ENCODE measurements at places on chromosomes 12 and 14.

- DNase-seq: no peak
Measured at GRCh38 chr12:65808580-65808979, 15.7 kb upstream of the HMGA2 start.

GRCh38 chr12:3727877-3728632 is 24.9 kb downstream of the CRACR2A start:
- DNase-seq: peak; percentile 76

DNA sequence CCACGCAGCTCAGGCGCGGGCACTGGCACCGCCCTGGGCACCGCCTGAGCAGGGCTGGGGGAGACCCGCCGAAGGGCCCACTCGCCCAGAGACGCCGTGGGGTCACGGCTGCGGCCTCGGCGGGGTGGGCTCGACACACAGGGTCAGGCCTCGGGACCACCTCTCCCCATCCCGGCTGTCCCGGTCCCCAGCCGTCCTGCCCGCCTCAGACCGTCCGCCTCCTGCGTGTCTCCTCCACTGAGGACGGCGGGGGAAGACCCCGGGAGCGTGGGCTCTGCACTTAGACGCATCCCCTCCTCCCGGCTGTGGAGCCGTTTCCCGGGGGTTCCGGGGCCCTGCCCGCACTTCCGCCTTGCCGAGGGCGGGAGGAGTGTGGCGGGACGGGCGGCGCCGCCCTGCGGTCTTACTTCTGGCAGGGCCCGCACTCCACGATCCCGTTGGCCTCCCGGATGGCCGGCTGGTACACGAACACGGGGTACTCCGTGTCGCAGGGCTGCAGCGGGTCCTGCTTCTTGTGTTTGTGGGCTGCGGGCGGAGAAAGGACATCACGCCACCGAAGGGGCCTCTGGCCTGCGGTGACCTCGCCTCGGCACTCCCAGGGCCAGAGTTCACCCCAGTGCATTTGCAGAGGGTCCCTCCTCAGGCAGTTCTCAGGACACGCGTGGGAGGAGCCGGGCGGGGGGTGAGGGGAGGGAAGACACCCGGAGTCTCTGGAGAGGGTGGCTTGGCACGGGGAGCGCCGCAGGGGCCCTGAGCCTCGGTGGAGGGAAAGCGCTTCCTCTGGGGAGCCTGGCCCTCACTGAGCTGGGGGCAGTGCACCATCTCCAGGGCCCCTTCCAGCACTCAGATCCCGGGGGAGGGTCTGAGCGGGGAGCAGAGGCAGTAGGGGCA is 23.1 kb upstream of the LRTM2 start:
- peak; percentile 78 for DNase-seq

GRCh38 chr14:96158735-96159134 is 45.9 kb upstream of the BDKRB2 start:
- no peak for DNase-seq

DNA sequence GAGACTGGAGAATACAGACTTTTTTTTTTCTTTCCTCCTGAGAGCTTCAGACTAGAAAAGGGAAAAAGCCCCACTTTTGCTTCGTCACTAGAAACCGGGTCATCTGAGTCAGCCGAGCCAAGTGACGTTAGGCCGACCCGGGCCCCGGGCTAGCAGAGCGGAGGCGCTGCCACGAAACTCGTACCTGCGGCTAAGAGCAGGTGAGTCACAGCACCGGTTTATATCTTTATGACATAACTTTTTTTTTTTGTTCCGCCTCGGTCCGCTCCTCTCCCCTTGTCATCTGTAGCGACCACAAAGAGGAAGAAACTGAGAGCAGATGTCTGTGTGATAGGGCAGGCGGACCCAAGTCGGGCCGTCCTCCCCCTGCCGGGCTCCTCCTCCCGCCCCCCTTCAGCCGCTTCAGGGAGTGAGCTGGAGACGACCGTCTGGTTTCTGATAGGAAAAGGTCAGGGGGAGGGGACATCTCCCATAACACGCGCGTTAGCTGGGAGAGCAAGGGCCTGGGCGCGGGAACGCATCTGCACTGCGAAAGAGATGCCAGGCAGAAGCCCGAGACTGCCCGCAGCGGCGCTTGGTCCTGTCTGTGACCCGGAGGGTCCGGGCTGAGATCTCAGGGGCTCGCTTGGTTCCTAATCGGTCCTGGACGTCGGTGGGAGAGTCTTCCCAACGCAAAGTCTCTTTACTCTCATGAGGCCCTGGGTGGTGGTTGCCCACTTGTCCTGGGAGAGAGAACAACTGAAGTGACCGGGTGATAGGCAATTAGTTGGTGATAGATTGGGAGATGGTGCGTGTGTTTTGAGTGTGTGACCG is 586 bp downstream of the TTC6 start:
- DNase-seq: peak; percentile 53

DNA sequence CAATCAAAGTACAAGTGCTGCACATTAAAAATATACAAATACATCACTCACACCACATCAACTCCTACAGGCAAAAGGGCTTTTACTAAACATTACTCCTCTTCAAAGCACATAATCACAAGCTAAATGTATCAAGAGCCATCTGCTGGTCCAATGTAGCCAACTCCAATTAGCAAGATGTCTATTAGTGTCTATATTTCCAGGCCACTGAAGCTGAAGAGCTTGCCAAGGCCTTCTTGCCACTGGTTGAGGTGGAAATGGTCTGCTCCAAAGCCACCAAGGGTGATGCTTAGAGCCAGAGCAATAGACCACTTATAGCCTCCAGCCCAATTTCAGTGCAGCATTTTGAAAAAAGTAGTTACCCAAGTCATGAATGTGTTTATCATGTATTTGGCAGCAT is 54.4 kb downstream of the RASSF9 start:
- no peak for DNase-seq

GRCh38 chr12:128137140-128137539 is 129.8 kb upstream of the TMEM132C start:
- no peak for DNase-seq

DNA sequence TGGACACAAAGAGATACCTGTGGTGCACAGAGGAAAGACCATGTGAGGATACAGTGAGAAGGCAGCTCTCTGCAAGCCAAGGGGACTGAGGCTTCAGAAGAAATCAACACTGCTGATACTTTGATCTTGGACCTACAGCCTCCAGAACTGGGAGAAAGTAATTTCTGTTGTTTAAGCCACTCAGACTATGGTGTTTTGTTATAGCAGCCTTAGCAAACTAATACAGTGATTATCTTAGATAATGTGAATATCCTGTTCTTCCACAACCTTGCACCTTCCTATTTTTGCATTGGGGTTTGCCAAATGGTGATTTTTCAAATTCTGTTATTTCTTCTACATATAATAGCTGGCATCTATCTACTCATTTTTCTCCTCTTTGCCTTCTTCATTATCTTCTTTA is 8.2 kb upstream of the C14orf93 start:
- no peak for DNase-seq

DNA sequence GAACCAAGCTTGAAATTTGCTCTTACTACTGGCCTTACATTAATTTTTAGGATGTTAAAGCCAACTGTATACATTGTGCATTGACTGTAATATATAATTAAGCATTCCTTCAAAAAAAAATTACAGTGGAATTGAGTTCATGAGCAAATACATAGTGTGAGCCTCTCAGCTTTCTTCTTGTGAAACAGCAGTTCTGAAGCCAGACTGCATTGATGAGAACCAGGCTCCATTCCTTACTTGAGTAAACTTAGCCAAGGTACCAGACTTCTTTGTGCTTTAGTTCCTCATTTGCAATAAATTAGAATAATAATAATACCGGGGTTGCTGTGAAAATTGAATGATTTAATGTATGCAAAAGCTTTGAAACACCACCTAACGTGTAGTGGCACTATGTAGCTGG is 169.5 kb downstream of the ANO4 start:
- DNase-seq: no peak

DNA sequence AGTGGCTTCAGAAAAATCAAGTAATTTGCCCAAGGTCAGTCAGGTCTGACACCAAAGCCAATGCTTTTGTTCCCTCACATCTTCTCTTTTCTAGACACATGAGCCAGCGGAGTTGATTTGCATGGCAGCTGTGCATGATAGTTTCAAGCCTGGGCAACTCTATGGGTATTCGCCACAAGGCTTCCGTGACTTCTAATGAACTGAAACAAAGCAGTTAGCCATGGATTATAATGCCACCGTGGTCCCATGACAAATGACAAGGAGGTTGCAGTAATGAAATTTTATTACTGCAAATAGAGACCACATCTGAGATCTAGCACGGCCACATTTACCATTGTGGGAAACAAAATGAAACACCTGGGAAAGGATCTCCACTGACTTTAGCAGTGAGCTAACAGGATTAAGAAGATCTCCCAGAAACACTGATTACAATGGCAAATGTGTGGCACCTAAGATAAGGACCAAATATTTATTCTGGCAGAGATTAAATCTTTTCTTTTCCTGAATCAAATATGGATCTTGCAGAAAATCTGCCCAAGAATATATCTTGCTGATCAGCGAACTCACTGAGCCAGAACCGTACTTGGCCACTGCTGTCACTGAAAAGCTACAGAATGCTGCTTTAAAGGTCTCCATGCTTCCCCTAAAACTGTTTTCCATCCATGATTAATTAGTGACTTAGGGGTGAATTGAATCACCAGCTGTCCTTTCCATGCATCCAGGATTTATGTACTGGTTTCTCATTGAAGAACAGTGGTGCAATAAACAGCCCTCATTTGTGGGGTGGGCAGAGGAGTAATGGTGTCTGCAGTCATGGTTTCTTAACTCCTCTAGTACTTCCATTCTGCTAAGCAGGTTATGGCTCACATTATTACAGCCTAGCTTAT is 551.0 kb downstream of the DIO2 start:
- no peak for DNase-seq

DNA sequence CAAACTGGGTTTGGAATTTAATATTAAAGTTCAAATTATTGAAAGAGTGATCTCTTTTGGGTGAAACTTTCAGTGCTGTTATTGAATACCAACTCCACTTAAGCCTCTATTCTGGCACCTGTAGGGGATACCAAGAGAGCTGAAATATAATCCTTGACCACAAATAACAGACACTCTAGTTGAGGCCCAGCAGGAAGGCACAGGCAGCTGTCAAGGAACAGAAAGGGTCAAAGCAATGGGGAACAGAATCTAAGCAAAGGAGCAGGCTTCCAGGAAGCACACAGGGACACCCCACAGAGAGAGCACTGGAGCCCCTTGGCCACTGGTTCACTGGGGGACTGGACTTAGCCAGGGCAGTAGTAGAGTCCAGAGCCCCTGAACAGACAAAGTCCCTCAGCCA is 120.9 kb upstream of the SFSWAP start:
- DNase-seq: no peak

DNA sequence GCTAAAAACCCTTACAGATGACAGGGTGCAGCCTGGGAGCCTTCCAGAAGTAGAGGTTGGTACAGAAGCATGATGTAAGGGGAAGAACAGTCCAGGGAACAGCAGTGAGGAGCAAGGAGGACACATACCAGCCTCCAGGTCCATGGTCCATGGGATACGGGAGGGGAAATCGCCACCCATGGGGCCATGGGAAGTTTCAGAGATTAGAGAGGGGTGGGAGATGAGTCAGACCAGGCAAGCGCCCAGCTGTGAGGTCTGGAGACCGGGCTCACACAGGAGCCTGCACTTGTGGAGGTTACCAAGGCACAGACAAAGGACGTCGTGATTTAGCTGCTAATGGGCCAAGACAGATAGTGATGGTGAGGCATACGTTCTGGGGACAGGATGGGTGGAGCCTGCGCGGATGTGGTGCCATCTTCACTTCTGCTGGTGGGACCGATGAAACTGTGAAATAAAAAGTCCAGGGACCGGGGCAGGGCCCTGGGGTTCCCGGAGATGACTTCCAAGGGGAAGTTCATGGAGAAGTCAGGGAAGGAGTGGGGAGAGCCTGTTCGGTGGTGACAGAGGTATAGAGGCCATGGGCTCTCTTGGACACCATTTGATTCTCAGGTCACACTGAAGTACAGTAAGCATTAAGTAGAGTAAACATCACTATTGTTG is 17.7 kb upstream of the LRP1-AS start:
- no peak for DNase-seq

GRCh38 chr12:121495746-121496145 is 85.1 kb downstream of the KDM2B start:
- DNase-seq: no peak

GRCh38 chr12:52521175-52521567 is 977 bp upstream of the KRT5 start:
- no peak for DNase-seq

GRCh38 chr14:74504874-74505720 is 11.5 kb downstream of the ISCA2 start:
- DNase-seq: no peak

- peak; percentile 82 for DNase-seq
Measured at GRCh38 chr12:716506-716905, 35.9 kb upstream of the WNK1 start.

- DNase-seq: no peak
Measured at GRCh38 chr14:101017806-101018560, 114.5 kb upstream of the RTL1 start.

DNA sequence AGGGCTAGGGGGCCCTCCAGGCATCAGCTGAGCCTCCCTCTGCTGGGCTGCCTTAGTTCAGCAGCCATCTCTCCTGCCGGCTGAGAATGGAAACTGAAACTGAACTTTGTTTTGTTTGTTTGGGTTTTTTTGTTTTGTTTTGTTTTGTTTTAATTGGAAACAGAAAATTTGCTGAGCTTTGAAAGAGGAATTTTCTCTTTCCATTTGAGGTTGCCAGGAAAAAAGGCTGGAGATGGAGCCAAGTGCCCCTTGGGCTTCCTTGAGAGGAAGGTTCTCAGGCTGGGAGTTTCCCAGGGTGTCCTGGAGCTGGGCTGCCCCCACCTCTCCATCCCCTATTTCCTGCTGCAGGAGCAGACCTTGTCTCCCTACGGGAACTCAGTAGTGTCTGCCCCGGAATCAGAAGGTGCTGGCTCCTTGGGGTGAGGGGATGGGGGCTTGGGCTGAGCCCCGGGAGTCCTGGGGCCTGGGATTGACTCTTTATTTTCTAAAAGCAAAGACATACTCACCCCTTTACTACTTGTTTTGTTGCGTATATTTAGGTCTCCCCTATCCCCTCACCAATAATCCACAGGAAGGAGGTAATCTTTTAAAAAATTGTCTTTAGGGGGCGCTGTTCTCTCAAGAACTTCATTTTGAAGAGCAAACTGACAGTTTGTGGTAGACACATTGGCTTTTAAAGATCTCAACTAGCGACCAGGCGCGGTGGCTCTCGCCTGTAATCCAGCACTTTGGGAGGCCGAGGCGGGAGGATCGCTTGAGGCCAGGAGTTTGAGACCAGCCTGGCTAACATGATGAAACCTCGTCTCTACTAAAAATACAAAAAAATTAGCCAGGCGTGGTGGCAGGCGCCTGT is 21.3 kb upstream of the OASL start:
- peak; percentile 94 for DNase-seq

GRCh38 chr12:132827763-132828703 is 636 bp downstream of the GOLGA3 start:
- peak; percentile 67 for DNase-seq

- no peak for DNase-seq
Measured at GRCh38 chr14:25250516-25250915, 200.6 kb upstream of the STXBP6 start.

- no peak for DNase-seq
Measured at GRCh38 chr12:77578466-77579220, 252.1 kb upstream of the NAV3 start.
